ENCODE measurements at places on chromosomes 16 and 17.

GRCh38 chr16:57736419-57737351, 1.1 kb downstream of the KATNB1 start:
- DNase-seq, result peak; percentile 35

GRCh38 chr17:36856222-36856621, 81.1 kb upstream of the LHX1 start:
- DNase-seq, result no peak

DNA sequence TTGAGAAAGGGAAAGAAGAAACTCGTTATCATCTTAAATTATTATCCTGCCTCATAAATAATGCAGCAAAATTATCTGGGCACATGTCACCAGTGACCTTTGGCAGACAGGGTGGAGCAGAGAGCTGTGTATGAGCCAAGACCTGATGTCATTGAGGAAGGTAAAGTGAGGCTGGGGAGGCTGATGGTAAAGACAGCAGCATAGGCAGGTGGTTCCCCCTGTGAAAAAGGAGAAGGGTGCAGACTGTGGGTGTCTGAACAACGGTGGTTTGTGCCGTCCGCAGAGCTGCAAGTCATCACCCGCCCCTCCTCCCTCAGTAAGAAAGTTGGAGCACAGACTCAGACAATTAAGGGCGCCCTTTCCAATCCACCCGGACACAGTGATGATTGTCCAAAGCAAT, 30.8 kb upstream of the METTL16 start:
- DNase-seq, result no peak

DNA sequence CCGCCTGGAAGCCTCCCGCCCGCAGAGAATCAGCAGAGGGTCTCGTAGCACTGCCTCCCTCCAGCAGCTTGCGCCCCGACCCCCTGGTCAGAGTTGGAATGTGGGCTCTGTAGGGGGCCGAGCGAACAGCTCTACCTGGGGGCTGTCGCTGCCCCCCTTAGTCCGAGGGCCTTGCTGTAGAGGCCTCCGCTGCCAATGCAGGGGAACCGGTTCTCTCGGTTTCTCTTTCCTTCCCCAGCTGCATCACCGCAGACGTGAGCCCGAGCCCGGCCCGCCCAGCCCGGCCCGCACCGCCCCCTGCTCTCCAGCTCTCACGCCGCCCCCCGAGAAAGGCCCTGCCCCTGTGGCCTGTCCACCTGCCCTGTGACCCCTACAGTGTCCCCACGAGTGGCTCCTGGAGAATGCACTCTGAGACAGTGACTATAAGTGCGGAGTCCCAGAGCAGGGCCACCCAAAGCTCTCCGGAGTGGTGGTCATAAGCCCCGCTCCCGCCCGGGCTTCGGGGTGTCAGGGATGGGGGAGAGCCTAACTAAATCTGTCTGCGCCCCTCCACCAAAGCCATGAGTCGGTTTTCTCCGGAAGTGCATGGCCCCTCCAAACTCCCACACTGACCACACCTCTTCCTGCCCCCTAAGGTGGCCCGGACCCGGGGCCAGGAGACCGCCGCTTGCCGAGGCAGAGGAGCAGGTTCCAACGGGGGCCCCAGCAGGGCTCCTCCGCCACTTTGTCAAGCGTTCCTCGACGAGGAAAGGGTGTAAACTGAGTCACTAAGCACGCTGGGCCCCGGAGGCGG, 1.7 kb downstream of the ARHGAP27 start:
- no peak for DNase-seq

DNA sequence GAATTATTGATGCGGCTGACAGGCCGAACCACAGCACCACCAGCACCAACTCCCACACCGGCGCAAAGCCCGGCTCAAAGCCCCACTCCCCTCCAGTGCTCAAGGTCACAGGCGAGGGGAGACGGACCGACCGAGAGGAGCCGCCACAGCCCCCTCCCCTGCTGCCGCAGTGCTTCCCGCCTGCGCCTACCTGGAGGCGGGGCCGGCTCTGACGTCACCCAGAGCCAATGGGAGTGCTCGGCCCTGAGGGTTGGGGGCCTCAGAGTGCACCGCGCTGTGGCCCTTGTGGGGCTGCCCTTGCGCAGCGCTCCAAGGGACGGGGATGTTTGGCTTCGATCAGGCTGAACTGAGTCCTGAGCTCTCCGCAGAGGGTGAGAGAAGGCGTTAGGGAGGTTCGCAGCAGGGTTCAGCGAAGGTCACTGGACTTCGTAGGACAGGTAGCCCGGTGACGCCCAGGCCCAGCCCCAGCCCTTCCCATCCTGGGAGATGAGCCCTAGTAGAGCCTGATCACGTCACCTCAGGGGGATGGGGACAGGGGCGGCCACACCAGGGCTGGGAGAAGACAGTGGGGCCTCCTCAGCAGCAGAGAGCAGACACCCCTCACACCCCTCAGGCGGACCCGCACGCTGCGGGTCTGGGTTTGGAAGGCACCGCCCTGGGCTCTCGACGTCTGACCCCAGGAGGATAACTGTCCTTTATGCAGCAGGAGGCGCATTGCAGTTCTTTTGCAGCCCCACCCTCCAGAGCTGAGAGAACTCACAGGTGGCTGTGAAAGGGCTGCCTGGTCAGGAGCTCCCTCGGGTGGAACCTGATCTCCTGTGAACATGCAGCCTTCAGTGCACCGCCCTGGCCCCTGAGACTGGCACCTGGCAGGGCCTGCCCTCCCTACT, 1.5 kb downstream of the NDRG4 start:
- DNase-seq, result no peak

DNA sequence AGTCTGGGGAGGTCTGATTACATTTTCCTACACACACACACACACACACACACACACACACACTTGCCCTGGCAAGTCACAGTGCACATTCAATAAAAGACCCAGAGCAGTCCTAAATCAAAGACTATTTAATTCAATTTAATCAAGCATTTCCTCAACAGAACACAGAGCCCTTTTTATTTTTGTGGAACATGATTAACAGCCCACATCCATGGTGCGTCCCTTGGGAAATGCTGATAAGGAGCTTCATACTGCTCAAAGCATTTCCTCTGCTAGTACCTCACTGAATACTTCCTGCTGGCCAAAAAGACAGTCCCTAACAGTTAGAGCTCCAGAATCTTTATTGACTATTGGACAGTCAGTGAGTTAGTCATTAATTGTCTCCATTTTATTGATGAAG, 43.1 kb upstream of the MYH10 start:
- no peak for DNase-seq

- no peak for DNase-seq
Measured at GRCh38 chr17:42094375-42095069, 3.8 kb downstream of the ZNF385C start.

GRCh38 chr17:56808503-56808902, 25.2 kb downstream of the C17orf67 start:
- no peak for DNase-seq

GRCh38 chr16:81321039-81321438, 6.3 kb downstream of the GAN start:
- no peak for DNase-seq

- peak; percentile 17 for DNase-seq
Measured at GRCh38 chr17:45372325-45372869, 55.6 kb upstream of the MAP3K14 start.

- DNase-seq, result no peak
Measured at GRCh38 chr17:74754832-74755231, 6.4 kb downstream of the NHERF1 start.

DNA sequence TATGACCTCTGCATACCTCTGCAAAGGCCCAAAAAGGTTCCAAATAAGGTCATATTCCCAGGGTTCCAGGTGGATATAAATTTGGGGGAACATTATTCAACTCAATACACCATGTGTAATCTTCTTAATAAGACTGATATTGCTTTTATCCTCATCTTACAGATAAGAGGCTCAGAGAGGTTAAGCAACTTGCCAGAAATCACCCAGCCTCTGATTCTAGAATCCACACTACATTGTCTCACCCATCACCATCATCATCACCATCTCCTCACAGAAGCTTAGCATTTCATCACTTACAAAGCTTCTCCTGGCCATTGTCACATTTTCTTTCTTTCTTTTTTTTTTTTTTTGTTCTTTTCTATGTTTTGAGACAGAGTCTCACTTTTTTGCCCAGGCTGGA, 15.4 kb upstream of the KIFC3 start:
- no peak for DNase-seq

DNA sequence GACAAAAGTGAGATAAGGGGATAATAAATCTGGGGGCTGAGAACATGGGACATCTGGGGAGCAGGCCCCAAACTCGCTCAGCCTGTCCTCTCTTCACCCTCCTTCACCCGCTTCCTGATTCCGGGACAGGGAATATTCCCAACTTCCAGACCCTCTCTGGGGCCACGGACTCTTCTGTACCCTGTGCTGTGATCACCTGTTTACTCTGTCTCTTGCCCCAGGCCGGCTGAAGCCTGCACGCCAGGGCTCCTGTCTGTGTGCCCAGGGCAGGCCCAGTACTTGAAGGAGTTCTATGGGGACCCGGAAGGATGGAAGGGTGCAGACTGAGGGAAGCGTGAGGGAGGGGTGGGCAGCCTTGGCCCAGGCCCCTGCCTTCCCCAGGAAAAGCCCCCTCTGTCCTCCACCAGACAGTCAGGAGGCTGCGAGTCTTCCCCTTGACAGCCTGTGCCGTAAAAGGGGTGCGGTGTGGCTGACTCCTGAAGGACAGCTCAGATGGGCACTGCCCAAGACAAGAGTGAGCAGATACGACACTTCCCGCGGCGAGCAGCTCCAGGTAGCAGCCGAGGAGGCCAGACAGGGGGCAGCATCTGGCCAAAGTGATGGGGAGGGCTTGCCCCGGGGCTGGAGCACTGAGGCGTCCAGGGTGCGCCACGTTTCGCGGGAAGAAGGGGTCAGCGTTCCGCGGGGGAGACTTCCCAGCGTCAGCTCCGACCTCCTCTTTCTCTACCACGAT, 1.0 kb upstream of the CCNF start:
- DNase-seq, result peak; percentile 34

DNA sequence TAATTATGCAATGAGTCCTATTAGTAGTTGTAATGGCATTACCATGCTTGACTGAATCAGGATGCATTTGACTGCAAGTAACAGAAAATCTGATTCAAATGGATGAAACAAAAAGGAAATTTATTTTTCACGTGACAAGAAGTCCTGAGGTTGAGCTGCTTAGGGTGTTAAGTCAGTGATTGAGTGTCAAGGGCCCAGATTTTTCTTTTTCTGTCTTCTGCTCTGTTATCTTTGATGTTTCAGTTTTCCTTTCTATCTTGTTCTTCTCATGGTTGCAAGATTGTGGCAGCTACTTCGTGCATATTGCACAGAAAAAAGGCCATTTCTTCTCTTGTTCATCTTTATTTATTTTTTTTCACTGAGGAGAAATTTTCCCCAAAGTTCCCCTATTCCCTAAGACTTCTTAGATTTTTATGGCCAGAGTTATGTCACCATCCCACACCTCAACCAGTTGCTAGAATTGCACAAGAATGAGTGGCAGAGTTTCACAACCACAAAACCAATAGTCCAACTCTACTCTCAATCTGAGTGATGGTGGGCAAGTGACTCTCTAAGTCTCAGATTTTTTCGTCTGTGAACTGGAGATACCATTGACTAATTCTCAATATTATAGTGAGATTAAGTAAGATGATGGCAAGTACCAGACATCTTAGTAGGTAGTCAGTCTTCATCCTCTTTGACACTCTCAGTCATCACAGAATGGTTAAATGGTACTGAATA, 15.7 kb upstream of the GPR139 start:
- no peak for DNase-seq

DNA sequence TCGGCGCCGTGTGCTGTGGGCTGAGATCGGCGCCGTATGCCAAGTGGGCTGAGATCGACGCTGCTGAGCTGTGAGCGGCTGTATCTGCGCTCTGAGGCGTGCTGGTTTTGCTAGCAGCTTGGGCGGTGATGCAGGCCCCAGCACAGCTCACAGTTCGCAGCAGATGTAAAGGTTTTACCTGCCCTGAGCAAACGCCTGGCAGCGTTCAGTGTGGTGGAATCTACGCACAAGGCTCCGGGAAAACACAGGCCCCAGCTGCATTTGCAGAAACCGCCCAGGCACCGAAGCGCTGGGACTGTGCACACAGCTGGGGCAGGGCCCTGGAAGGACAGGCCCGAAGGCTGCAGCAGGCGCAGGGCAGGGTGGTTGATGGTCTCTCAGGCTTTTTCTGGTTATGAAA, 8.0 kb upstream of the ZNF469 start:
- no peak for DNase-seq
